ENCODE measurements at places on chromosomes 12 and 14.

- no peak for DNase-seq
These were observed 41.3 kb upstream of the PNMA1 start for GRCh38 chr14:73755434-73756014.

GRCh38 chr12:70774055-70774454 is 136.8 kb upstream of the PTPRB start:
- no peak for DNase-seq

DNA sequence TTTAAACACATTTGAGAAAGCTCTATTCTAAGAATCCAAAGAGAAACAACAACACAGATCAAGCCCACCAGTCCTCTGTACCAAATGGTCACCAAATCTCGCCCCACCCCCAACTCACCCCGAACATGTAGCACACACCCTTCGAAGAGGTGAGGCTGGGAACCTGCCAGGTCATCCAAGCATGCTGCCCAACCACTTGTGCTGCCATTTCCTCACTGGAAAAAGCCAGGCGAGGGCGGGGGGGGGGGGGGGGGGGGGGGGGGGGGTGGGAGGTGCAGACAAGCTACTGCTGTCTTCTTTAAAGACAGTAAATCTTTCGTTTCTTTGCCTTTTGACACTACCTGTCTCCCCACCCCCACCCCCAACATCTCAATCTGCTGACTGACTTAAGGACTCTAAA is 59.9 kb downstream of the SETD3 start:
- no peak for DNase-seq

- DNase-seq = no peak
These were observed 67.0 kb downstream of the PRKCH start for GRCh38 chr14:61388173-61388975.

DNA sequence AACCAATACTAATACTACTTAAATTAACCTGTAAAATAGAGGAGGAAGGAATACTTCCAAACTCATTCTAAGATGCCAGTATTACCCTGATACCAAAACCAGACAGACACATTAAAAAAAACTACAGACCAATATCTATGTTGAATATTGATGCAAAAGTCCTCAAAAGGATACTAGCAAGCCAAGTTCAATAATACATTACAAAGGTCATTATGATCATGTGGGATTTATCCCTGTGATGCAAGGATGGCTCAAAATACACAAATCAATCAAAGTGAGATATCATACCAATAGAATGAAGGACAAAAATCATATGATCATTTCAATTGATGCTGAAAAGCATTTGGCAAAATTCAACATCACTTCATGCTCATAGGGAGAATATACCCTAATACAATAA is 97.2 kb upstream of the ATXN7L3B start:
- no peak for DNase-seq

- DNase-seq = no peak
These were observed 16.6 kb upstream of the SFSWAP start for GRCh38 chr12:131694116-131694838.

GRCh38 chr12:11651785-11652184 is 2.3 kb downstream of the ETV6 start:
- DNase-seq = no peak

DNA sequence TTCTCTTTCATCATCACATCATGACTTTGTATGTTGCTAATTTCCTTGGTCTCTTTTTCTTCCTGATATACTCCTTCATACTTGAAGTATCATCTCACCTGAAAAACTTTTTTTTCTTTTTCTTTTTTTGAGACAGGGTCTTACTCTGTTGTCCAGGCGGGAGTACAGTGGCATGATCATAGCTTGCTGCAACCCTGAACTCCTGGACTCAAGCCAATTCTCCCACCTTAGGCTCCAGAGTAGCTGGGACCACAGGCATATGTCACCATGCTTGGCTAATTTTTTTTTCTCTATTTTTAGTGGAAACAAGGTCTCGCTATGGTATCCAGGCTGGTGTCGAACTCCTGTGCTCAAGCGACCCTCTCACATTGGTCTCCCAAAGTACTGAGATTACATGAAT is 107.6 kb downstream of the RALGAPA1 start:
- no peak for DNase-seq

GRCh38 chr12:40446385-40446784 is 221.6 kb downstream of the LRRK2 start:
- DNase-seq = no peak

- DNase-seq = no peak
These were observed 14.0 kb downstream of the TMEM30B start for GRCh38 chr14:61266891-61267740.

GRCh38 chr12:118164798-118165486 is 29.0 kb downstream of the PEBP1 start:
- no peak for DNase-seq

DNA sequence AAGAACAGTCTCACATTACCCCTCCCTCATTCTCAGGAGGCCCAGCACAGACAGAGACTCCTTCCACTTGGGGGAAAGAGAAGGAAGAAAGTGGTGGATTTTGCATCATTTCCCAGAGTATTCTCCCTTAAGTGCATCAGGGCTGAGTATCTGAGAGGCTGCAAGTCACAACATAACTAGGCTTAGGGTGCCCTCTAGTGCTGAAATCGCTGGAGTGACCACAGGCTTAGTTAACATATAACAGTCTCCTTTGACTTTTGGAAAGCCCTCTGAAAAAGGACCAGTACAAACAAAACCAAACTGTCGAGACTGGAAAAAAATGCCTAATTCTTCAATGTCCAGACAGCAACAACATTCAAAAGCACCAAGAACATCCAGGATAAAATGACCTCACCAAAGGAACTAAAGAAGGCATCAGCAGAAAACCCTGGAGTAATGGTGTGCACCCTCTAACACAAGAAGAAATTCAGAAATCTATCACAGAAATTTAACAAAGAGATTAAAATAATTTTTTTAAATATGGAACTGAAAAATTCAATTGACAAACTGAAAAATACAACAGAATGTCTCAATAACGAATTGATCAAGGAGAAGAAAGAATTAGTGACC is 412.3 kb downstream of the RPS29 start:
- DNase-seq = peak; percentile 19

- no peak for DNase-seq
These were observed 44.6 kb downstream of the GALNT4 start for GRCh38 chr12:89479982-89480381.

DNA sequence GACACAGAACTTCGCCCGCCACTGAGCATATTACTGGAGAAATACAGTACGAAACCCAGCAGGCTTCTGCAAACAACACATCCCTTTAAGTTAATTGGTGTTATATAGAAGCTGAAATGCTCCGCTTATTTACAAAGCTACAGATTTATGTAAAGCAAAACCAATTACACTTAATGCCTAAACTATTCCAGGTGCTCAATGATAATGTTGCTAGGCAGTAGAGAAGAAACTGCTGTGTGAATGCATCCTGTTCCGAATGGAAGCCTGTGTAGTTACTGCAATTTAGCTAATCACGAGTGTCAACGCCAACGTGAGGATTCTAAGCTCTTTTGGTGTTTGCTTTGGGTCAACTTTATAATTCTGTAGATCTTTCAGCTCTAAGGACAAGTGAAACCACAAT is 89.8 kb downstream of the SLC15A5 start:
- no peak for DNase-seq

- no peak for DNase-seq
These were observed 178.9 kb upstream of the NRXN3 start for GRCh38 chr14:77991128-77991772.

DNA sequence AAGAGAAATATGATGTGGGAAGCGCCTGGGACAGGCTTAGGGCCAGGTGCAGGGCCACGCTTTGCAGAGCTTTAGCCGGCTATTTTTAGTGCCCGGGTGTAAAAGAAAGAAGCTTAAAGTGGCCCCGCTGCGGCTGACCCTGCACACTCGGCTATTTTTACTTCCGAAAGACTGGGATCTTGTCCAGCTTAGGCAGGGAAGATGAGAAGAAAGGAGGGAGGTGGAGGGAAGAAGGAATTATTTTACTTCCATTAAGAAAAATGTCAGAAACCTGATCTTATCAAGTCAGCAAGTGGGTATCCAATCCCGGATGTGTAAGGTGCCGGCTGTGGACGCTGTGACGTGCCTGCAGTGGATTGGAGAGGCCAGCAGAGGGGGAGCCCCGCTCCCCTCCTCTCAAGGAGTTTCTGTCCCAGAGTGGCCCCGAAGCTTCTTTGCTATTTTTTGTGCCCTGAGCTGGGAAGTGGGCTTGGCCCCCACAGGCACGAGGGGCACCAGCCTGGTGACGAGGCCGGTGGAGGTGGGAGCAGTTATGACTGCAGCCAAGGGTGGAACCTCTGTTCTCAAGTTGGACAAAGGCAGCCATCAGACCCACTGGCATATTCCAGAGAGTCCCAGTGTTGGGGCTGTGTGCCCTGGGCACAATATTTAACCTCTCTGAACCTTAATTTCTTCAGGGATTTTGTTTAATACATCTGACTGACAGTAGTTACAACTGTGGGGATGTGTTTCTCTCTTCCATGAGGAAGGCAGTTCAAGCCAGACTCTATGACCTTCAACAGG is 97.7 kb downstream of the ESRRB start:
- no peak for DNase-seq

DNA sequence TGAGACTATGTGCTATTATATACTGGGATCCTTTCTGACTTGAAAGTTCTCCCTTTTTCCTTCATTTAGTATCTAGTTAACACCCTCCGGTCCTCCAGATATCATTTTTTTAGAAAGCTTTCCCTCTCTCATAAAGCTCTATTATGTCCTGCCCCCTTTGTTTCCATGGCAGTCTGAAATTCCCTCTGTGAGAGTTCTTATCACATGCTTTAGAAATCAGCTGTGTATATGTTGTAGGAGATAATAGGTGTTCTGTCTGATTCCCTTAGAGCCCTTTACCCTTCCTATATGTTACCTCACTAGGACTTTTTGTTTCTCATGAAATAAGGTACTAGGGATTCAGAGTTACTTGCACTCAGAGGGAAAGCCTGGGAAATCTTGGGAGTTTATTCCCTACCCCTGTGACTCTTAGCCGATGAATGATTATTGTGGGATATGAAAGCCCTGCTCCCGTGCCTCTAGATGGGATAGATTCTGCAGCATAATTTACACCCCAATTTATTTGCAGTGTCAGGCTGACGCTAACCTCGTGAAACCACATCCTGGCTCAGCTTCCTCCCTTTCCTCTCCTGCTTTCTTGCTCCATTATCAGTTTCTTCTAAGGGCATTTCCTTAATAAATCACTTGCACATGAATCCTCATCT is 448.4 kb downstream of the MDGA2 start:
- DNase-seq = no peak

- DNase-seq = no peak
These were observed 120.9 kb upstream of the SFSWAP start for GRCh38 chr12:131589966-131590365.

GRCh38 chr12:19005257-19005801 is 124.2 kb upstream of the PLEKHA5 start:
- DNase-seq = no peak

DNA sequence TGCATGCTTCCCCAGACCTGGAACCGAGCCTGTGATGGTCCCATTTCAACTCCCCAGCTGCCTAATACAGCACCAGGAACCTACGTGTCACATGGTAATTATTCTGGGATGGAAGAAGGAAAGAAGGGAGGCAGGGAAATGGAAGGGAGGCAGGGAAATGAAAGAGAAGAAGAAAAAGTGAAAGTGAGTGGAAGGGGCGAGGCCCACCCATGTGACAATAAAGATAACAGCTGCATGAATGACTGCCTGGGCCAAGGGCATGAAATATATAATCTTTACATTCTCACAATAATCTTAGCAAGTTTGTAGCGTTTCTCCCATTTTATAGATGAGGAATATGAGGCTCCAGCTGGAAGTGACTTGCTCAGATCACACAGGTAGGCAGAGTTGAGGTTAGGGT is 245.0 kb upstream of the PWP1 start:
- DNase-seq = no peak

- no peak for DNase-seq
These were observed 915.6 kb upstream of the LRFN5 start for GRCh38 chr14:40691066-40691465.

- DNase-seq = no peak
These were observed 5.0 kb upstream of the MGP start for GRCh38 chr12:14890701-14891100.

DNA sequence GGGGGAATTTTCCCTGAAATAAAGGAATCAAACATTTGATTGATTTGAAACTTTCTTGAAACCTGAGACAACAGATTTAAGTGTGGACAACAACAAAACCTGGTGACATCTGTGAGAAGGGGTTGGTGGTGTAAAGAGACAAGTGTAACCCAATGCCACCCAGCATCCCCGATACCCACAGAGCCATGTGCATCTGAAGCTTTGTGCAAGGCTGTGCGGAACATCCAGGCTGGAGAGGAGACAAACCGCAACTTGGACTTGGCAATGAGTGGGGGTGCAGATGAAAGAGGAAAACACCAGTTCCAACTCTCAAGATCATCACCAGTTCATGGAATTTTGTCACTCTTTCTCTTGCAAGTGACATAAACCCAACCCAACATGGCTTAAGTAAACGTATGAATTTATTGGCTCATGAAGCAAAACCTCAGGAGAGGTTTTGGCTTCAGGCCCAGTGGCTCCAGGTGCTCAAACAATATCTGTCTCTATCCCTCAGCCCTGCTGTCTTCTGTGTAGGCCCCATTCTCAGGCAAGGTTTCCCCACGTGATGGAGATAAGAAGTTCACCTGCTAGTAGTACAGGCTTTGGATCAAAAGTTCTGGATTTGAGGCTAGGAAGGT is 55.2 kb upstream of the NTF3 start:
- no peak for DNase-seq

DNA sequence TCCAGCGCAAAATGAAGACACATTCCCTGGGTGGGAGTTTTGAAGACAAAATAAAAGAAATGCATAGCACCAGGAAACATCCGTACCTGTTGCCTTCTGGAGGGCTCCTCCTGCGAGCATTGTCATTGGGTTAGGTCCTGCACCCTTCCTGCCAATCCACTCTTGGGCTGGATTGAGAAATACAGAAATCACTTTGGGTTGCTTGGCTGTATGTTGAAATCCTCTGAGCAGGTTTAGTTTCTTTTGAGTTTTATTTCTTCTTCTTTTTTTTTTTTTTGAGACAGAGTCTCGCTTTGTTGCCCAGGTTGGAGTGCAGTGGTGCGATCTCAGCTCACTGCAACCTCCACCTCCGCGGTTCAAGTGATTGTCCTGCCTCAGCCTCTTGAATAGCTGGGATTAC is 67.6 kb downstream of the ARF6 start:
- DNase-seq = no peak

DNA sequence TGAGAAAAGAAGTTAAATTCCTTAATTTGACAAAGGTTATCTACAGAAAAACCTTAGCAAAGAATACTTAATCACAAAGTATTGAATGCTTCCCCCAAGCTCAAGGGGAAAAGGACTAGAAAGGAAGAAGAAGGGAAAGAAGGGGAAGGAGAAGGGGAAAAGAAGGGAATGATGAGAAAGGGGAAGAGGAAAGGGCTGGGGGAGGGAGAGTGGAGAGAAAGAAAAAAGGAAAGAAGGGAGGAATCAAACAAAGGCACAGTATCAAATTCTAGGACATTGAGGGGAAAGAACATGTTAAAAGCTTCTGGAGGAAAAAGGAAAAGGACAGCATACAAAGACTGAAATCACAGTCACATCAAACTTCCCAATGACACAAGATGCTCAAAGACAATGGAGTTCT is 70.3 kb downstream of the BCL2L14 start:
- DNase-seq = no peak

Measured in CD4-positive, alpha-beta T cell treated with Interleukin-15 for 1 hour (primary cell).